ENCODE measurements at places on chromosomes 2 and 18.

GRCh38 chr2:210591663-210592062 lies 35.3 kb downstream of the CPS1 start:
- no peak for DNase-seq

GRCh38 chr2:98734823-98735260 lies 3.9 kb upstream of the MGAT4A start:
- no peak for DNase-seq

DNA sequence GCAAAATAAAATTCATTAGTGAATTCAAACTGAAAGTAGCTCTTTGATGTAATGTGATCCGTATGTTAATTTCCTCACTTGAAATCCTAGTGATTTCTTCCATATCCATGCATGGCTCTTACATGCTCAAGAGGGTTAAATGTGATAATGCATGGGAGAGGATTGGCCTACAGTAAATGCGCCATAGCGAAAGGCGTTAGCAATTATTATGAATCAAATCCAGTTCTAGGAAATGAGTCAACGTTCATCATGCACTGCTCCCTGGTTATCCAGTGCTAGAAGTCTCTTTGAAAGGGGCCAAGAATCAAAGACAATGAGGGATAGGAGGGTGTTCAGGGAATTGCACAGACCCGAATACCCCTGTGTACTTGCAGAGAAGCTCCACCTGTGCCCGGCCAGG lies 101.4 kb upstream of the RASGRP3 start:
- DNase-seq: peak; percentile 49

- peak; percentile 40 for DNase-seq
Observed at GRCh38 chr2:120669121-120669952, 66.3 kb upstream of the GLI2 start.

GRCh38 chr2:176139661-176140512 lies 10.4 kb downstream of the HOXD8 start:
- no peak for DNase-seq

DNA sequence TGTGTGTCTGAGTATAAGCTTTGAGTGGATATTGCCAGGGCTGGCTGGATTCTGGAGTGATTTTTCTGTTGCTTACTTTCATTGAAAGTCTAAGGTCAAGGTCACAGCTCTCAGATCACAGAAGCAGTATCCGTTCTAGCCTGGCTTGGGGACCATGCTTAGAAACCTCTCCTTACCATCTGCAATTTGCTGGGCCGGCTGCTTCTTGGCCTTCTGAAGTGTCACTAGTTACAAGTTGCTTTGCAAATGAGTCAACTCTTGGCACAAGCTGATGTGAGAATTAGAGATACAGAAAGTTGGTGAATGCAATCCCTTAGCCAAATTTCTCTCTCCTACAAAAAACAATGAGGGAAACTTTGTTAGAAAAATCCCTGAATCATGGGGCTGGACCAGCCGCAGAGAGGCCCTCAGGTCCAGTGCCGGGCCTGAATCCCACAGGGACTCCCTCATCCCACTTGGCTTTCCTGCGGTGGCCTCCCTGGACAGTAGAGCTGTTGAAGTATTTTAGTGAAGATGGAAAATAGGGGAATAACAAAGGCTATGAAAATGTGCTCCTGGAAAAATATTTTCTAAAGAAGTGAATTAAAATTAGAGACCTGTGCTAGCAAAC lies 92.7 kb upstream of the CNGA3 start:
- peak; percentile 10 for DNase-seq

GRCh38 chr18:29154196-29154757 lies 977.3 kb upstream of the CDH2 start:
- peak; percentile 86 for DNase-seq

DNA sequence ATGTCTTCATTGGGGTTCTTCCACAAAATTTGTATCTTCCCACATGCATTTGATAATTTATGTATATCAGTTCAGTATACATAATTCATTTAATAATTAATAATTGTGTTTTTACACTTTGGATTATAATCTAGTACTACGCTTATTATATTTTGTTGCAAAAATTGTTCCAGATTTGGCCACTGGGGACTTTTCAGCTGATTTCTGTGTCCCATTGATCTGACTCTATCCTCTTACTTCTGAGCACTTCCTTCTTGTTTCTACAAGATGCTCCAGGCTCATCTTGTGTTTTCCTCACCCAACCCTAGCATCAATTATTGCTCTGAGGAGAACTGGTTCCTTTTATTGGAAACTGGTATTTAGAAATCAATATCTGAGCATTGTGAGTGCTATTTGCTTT lies 215.3 kb upstream of the CDH19 start:
- DNase-seq: no peak

DNA sequence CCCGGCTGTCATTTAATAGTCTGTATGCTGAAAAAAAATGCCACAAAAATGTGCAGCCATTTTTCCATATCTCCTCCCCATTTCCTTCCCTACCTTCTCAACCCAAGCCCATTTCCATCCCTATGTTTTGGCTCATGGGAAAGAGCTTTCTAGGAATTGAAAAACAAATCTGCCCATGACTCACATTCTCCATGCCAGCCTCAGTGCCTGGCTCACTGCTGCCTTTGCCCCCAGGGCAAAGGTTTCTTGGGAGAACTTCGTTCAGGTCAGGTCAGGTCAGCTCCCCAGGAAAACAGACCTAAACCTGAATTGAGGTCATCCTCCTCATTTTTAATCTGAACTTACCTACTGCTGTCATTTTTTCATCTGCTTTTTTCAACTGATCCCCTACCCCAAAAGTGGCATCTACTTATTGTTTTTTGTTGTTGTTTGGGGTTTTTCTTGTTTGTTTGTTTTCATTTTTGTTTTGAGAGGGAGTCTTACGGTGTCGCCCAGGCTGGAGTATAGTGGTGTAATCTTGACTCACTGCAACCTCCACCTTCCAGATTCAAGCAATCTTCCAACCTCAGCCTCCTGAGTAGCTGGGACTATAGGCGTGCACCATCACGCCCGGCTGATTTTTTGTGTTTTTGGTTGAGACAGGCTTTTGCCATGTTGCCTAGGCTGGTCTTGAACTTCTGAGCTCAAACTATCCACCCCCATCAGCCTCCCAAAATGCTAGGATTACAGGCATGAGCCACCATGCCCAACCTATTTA lies 66.7 kb downstream of the FECH start:
- no peak for DNase-seq

DNA sequence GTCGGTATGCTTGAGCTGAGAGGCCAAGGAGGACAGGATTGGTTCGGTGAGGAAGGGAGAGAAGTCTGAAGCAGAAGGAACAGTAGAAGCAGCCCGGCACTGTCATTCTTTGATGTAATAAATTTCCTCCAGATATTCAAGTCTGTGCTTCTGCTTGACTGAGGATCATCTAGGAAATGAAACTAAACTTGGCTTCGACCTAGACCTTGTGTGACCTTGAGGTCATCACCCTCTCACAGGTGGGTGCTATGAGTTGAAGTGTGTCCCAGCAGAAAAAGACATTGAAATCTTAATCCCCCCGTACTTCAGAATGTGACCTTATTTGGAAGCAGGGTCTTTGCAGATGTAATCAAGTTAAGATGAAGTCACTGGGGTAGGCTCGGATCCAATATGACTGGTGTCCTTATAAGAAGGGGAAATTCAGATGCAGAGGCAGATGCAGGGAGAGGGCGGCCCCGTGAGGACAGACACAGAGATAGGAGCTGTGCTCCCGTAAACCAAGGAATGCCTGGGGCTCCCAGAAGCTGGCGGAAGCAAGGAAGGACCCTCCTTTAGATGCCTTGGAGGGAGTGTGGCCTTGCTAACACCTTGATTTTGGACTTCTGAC lies 49.0 kb downstream of the PRKCE start:
- DNase-seq: no peak

- no peak for DNase-seq
Observed at GRCh38 chr2:241160318-241160717, 10.1 kb downstream of the PPP1R7 start.

DNA sequence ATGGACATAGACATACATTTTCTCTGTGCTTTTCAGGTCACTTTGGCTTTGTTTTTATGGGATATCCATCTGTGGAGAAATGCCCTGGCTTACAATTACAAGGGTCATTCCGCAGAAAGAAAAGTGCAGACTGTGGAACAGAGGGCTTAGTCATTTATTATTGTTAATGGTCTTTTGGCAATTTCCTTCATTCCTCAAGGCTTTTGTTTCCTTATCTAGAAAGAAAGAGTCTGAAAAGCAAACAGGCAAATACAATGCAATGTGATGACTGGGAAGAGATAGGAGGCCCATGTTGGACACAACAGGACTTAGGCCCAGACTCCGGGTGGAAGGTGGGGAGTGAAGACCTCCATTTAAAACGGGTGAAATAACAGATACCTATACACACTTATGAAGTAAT lies 129.5 kb upstream of the CAVIN2 start:
- peak; percentile 75 for DNase-seq

DNA sequence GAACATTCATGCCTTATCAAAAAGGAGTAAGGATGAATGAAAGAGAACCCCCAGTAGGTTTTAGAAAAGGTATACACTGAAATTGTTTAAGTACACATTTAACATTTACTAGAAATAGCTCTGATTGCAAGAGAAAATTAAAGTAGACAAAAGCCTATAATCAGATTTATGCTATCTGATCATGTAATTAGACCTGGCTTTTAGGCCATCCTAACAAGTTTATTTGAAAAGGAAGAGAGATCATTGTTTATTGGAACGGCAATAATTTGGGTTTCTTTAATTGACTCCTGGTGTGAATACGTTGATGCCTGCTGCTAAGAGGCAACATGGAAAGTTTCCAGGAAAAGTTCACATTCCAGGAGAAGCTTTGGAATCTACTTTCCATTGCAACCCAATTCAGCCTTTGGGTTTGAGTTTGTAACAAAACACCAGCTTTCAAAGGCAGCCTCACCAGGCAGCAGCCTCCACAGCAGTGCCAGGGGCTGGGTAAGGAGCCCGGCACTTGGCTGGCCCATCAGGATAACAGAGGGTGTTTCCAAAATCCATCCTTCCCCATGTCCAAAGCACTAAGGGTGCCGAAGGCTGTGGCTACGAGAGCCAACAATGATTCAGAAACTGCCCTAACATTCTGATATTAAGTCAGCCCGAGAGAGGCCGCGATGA lies 18.0 kb downstream of the FZD7 start:
- no peak for DNase-seq

GRCh38 chr2:47014564-47015051 lies 99.0 kb upstream of the MCFD2 start:
- no peak for DNase-seq

- no peak for DNase-seq
Observed at GRCh38 chr2:148167855-148168254, 147.0 kb downstream of the MBD5 start.

- no peak for DNase-seq
Observed at GRCh38 chr2:201852462-201852861, 46.1 kb downstream of the CDK15 start.

DNA sequence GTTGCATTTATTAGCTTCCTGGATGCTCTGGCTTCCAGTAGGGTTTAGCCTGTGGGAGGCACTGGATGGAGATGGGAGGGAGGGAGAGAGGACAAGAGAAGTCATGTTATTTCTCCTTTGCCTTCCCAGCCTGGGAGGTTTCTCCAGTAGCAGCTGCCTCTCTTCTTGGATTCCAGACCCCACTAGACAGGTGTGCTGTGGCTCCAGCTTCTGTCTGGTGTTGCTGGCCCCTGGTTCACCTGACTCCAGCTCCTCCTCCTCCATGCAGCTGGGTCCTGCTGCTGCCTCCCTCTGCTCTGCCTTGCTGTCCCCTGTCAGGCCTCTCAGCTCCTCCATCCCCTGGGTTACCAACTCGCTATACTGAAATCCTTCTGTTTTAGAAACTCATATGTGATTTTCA lies 188.9 kb upstream of the TNP1 start:
- DNase-seq: no peak

- no peak for DNase-seq
Observed at GRCh38 chr2:44650796-44651195, 289.0 kb downstream of the CAMKMT start.

DNA sequence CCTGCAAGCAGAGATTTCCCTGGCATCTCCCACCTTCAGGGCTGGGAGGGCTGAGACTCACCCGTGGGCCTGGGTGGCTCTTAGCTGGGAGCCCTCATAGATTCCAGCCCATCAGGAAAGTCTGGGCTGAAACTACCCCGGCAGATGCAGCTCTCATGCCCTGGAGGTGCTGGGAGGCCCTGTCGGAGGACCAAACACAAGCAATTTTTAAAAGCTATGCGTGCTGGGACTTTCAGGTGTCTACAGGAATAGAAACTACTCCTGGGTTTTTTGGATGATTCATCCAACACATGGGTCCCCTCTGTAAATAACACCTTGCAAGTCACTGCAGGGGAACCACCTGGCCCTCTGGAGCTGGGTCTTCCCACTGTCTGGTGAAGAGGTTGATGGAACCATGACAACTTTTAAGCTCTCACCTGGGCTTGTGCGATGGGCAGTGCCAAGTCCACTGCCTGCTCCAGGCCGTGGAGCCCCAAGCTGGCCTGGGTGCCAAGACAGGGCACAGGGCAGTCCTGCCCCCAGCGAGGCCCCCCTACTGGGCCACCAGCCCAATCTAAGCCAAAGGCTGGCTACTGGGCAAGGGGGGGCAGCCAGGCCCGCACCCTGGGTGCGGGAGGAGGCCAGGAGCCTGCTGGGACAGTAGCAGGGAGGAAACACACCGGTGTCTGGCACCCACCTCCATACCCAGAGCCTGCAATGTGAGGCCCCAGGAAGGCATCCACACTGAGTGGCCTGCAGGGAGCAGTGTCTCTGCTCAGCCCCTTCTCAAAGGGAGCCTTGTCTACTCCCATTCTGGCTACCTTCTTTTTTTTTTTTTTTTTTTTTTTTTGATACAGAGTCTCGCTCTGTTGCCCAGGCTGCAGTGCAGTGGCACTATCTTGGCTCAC lies 1.1 kb upstream of the GPR55 start:
- DNase-seq: no peak

- no peak for DNase-seq
Observed at GRCh38 chr2:117850015-117850414, 35.5 kb downstream of the DDX18 start.

- DNase-seq: no peak
Observed at GRCh38 chr2:133972297-133972696, 281.6 kb upstream of the MGAT5 start.

GRCh38 chr2:190986221-190986953 lies 27.6 kb downstream of the STAT1 start:
- no peak for DNase-seq

- no peak for DNase-seq
Observed at GRCh38 chr2:187037310-187037709, 188.3 kb upstream of the ZSWIM2 start.

- DNase-seq: no peak
Observed at GRCh38 chr2:26735883-26736588, 28.0 kb upstream of the SLC35F6 start.

- no peak for DNase-seq
Observed at GRCh38 chr2:50133766-50134165, 898.2 kb downstream of the NRXN1 start.

DNA sequence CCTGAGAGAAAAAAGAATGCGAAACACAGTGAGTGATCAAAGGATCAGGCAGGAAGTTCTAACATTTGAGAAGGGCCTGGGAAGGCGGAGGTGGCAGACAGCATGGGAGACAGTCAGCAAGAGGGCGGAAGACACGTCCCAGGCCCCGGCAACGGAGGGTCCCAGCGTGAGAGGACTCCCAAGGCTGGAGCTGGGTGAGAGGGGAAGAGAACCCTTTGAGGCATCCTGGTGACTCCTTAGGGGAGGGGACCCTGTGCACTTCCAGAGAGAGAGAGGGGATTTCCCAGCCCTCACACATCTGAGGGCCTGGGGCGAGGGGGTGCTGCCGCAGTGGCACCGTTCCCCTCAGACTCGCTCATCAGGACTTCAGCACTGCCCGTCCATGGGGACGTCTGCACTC lies 133.4 kb downstream of the RTP5 start:
- DNase-seq: no peak

All from iris pigment epithelial cell (primary cell).